ENCODE measurements at places on chromosomes 6 and 20.

DNA sequence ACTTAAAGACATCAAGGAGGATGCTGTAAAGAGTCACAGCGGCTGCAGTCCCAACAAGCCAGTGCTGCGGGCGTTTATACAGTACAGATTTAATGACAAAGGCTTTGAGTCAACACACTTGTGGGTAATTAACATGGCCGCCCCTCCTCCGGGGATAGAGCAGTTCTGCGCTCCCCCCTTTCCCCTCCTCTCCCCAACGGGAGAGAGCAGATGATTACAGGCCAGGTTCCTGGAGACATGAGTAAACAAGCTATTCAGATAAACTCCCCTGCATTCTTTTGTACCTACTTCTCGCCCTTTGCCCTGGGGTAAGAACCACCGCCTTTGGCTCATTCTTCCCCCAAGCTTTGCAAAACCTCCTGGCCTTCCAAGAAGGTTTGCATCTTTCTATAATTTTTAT lies 23.6 kb upstream of the FABP7 start:
- peak; percentile 44 for DNase-seq

GRCh38 chr20:16819483-16819882 lies 71.3 kb downstream of the OTOR start:
- no peak for DNase-seq

DNA sequence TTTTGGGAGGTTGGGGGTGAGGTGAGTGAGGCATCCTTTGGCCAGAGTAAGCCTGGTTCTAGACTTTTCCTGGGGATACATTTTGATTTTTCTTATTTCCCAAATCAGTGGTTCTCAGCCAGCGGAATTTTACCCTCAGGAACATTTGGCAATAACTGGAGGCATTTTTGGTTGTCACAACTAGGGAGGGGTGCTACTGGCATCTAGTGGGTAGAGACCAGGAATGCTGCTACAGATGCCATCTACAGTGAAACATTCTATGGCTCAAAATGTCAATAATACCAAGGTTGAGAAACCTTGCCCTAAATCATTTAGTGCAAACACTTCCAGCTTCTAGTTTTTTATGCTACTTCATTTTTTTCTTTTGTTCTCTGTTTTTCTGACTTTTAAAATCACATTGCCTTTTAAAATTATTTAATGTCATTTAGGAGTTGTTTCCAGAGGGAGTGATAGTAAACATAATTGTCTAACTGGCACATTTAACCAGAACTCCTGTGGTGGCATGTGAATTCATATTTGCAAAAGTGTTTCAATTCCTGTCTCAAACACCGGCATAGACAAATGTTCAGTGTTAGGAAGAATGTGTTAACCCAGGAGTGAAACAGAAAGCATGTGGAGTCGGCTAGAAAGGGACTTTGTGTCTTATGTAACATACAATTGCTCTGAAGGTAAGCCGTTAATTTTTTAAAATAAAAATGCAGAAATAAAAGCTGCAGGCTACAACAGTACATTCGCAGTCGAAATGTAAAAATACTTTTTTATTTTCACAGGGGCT lies 59.0 kb downstream of the QRSL1 start:
- no peak for DNase-seq

DNA sequence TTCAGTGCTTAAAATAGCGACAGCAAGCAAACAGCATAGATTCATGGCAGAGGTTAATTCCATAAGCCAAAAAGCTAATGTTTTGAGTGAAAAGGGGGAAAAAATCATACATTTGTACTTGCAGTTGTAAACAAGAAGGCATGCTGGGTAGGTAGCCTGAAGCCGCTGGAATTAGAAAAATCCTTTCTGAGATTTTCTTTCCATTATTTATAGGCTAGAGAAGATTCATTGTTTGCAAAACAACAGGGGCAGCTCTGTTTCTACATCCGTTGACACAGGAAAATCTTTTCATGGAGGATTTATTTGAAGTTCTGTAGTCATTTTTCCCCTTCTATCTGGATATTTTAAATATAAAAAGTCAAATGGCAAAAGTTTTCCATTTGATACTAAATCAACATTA lies 843.9 kb downstream of the QKI start:
- DNase-seq: no peak

GRCh38 chr6:102026649-102027048 lies 633.1 kb downstream of the GRIK2 start:
- no peak for DNase-seq

- DNase-seq: no peak
These were observed 16.0 kb downstream of the MARCKS start for GRCh38 chr6:113873043-113873667.

GRCh38 chr6:40900791-40901190 lies 138.2 kb downstream of the UNC5CL start:
- no peak for DNase-seq

- DNase-seq: peak; percentile 46
These were observed 204.2 kb downstream of the KCNQ5 start for GRCh38 chr6:72826037-72826436.

DNA sequence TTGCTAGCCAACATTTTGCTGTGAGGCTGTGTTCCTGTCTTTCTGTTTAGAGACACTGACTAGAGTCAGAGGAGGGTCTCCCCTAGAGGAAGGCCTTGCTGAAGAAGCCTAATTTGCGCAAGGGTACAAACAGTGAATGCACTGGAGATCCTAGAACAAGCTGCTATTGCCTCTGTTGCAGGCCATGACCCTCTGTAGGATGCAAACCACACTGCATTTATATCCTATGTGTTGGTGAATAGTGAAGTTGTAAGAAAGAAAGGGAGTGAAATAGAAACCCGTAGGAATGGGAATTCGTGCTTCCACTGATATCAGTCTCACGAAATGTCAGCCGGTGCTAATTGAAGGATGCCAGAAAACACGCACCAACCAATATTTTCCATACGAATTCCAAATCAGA lies 88.2 kb downstream of the GJA1 start:
- DNase-seq: peak; percentile 70

- peak; percentile 84 for DNase-seq
These were observed 11.6 kb upstream of the ELOVL5 start for GRCh38 chr6:53360093-53360912.

DNA sequence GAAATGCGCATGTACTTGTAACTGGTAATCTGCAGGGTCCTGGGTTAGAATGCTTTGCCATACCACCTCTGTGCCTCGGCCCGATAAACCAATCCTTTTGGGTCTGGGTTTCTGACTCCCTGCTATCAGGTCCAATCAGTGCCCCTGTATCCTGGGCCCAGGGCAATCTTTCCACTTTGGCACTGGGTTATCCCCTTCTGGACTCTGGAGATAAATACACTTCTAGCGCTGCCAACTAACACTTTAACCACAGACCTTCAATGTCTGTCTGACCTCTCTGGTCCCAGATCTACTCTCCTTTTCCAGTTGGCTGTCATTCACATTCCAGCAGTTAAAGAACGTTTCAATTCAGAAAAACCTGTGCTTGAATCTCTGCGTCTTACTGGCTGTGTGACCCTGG lies 55.3 kb downstream of the DNAAF9 start:
- no peak for DNase-seq

DNA sequence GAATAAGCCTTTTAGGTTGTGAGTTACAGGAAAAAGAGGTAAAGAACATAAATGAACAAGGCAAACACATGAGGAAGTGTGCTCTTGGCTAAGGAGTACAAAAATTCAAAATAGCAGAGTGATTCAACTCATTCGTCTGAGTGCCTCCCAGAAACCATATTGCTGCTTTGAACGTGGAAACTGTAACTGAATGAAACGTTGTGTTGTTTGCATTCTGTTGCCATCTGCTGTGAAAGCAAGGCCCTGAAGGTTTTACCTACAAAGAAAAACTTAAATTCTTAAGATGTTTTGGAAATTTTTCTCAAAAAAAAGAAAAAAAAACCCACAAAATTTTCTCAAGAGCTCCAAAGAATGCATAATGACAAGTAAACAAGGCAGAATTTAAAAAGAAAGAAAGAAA lies 375.4 kb upstream of the HS3ST5 start:
- no peak for DNase-seq

- DNase-seq: no peak
These were observed 328.1 kb downstream of the HACE1 start for GRCh38 chr6:104531646-104532045.

DNA sequence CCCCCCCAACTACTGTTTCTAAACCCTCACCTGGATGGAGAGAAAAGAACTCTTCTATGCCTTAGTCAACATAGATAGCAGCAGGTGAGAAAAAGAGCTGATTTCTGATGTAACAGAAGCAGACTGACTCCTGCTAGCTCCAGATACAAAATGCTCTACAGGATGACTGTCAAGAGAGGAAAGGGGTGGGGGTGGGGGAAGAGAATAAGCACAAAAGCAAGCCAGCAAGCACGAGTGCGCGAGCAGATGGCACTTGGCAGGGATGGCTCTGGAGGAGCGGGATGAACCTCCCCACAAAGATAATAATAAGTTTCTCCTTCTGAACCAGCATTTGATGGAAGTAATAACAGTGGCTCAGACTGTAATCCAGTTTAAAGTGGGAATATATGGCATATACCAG lies 45.6 kb upstream of the SPDEF start:
- DNase-seq: no peak

All from amniotic epithelial cell (primary cell).